CD4-positive, alpha-beta T cell treated with Interleukin-21 for 1 hour (primary cell): ENCODE measurements at places on chromosomes 3 and 15.

GRCh38 chr15:30008156-30008555 is 74.6 kb upstream of the GOLGA8J start:
- DNase-seq, result no peak

DNA sequence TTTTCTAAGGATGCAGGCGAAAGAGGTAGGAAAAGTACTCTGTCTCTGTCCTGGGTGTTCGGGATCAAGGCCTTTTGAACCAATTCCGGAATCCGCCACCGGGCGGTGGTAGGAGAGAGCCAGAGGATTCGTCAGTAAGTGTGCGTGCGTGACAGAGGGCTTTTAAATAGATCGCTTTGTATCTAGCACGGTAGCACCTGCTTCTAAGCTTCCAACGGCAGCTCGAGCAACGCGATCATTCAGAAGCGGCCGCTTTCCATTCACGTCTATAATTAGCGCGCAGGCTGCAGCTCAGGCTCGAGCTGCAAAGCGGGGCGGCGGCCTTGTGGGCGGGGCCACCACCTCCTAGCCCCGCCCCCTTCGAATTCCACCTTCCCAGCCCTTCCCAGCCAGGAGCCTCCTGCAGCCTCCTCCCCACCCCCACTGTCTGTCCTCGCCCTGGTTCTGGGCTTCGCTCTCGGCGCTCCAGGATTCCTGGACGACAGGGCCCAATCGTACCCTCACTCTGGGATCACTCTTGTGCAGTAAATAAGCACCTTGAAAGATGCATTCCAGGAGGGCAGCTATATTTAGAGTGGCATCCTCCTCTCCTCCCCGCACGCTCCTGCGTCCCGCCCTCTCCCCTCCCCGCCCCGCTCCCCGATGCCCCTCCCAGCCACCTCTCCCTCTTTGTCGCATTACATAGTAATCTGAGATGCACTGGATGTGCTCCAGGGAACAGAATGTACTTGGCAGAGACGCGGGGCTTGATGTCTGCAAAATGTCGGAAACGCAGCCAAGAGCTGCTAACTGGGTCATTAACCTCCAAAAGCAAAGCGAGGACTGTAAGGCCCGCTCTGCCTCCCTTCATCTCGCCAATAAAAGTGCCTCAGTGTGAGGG is 224.1 kb upstream of the TPRG1 start:
- DNase-seq, result no peak

- no peak for DNase-seq
These were observed 22.0 kb downstream of the GASK1A start for GRCh38 chr3:43001094-43001553.

DNA sequence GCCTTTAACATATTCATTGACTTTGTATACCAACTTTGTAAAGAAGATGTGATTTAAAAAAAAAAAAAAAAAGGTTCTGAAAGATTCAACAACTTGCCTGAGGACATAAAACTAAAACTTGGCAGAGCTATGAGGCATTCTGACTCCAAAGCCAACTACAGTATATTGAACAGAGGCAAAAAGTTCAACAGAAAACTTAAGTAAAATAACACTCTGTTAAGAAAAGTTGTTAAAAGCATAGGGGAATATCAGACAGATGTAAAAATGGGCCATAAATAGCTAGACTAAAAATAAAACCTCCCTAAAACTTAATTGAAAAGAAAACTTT is 23.4 kb downstream of the GOLIM4 start:
- no peak for DNase-seq

GRCh38 chr3:63967675-63968611 is 55.4 kb downstream of the PSMD6 start:
- peak; percentile 80 for DNase-seq

DNA sequence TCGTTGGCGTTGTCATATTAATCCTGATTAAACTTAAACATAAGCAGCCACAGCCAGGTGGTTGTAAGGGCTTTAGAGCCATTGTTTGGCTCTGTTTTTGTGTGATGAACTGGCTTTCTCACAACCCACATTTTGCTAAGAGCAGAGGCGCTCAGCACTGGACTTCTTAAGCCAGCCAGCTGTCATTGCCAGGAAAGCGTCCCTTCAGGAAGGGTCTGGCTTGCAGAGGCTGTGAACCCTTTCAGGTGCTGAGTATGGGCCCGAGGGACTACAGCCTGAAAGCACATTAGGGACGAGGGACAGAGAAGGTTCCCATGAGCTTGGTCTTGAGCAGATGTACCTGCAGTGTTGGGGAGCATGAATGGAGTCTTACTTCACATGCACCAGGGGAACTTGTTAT is 112.3 kb downstream of the CHCHD6 start:
- no peak for DNase-seq

DNA sequence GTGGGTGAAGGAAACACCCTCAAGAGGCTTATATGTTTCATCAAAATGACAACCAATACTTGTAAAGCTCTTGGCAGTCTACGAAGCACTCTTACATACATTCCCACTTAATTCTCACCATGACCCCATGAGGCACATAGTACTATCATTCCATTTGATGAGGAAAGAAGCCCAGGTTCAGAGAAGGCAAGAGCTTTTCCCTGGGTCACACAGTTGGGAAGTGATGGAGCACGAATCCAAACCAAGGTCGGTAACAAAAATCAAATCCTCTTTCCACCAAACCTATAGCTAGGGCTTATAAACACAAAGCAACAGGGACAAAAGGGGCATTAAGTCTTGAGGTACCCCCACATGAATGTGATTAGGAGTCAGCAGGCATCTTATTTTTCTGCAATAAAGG is 187.1 kb downstream of the UACA start:
- no peak for DNase-seq

DNA sequence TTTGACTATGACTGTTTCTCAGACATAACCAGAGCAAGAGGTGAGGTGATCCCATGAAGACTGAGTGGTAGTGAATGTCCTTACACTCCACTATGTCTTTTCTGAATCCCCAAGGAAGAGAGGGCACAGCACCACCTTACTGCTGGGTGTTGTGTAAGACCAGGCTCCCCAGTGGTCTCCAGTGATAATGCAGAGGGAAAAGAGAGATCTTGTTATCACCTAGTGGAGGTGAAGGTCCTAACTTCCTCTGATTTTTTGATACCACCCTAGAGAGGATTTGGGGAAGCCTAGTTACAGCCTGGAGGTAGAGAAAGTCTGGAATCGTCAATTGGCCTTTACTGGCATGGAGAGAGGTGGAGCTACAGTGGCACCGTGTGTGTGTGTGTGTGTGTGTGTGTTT is 288.0 kb upstream of the BCHE start:
- DNase-seq, result no peak
